ENCODE measurements at places on chromosomes 3 and 15.

GRCh38 chr15:90814191-90814821 lies 54.1 kb upstream of the FURIN start:
- no peak for DNase-seq

- DNase-seq = no peak
Observed at GRCh38 chr3:142374687-142375086, 73.2 kb downstream of the XRN1 start.

DNA sequence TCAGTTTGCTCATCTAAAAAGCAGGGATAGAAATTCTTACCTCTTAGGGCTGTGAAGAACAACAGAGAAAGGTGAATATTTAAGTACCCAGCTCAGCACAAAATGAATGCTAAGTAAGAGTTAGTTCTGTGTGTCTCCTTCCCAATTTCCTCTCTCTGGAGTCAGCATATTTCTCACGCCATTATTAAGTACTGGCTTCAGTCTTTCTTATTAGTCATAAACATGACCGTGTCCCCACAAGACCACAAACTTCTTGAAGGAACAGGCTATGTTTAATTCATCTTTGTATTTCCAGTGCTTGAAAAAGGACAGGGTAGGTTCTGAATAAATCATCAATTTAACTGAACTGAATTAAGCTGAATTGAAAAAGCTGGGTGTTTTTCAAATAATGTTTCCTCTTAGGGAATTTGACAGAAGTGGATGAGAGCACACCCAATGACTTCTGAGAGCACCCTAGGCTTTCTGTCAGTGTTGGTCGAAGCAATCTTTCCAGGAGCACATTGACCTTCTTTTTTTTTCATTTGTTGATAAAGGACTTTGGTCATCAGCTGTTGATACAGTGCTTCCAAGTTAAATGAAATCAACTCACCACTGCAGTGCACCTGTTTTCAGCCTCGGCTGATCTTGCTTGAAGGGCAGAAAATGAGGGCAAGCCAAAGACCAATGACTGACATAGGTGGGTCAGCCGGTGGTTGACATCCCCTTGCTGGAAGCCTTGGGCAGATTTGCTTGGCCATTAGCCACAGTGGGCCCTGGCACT lies 324.6 kb downstream of the MFSD1 start:
- no peak for DNase-seq

DNA sequence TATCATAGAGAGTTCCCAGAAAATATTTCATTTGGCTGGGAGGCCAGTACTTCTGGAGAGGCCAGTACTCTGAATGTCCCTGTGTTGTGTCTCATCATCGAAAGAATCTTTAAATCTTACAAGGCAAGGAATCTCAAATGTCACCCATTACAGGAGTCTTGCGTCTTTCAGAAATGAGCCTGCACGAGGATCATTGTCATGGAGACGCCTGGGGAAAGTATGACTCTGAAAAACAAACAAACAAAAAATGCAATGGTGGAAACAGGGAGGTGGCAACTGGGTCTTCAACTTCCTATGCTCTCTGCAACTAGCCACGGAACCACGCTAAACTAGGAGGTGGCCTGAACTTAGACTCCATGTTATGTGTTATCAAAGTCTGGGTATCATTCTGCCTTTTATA lies 804.6 kb downstream of the EPHA3 start:
- DNase-seq = no peak

- peak; percentile 73 for DNase-seq
Observed at GRCh38 chr15:67080900-67081431, 15.6 kb downstream of the SMAD3 start.

- DNase-seq = no peak
Observed at GRCh38 chr3:52247409-52248164, 2.0 kb downstream of the PPM1M start.

- DNase-seq = no peak
Observed at GRCh38 chr3:50539356-50540286, 27.9 kb downstream of the C3orf18 start.

GRCh38 chr15:71822890-71823630 lies 12.7 kb downstream of the NR2E3 start:
- no peak for DNase-seq

DNA sequence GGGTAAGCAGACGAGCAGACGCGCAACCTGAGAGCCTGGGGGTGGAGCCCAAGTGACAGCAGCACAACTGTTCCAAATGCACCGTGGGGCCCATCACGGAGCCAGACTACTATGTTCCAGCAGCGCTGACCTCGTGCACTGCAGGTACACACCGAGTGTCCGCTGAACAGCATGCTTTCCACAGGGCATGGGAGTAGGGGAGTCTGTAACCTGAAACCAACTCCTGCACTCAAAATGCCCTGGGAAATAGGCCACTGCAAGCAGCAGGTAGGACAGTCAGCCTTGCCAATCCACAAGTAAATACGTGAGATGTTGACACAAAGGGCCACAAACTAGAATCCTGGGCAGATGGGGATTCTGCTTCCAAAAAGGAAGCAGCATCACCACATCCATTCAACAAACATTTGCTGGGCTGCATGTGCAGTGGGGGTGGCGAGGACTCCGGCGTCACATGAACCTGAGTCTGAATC lies 73.9 kb downstream of the TBC1D2B start:
- DNase-seq = no peak

DNA sequence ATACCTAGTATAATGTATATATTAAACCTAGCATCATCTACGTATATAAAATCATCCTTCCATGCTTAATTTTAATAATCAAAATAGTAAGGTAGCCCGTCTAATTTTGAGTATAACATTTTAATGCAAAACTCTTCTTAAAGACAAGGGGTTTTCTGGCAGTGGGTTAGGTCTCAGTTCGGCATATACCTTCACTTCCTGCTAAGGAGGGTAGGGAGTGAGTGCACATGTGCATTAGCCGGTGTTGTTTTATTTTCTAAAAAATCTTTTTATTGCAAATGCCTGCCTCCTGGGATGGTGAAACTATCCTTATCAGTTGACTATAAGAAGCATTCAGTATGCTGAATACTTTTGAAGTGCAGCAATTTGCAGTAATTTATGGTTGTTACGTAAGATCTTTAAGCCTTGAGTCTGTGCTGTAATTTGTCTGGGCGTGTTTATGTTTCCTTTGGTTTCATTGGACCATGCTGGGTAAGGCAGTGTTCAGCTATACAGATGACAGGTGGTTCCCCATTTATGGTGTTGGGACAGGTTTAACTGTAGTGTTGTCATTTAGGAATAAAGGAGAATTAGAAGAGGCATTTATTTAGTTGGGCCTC lies 11.7 kb downstream of the ARHGEF26 start:
- no peak for DNase-seq

DNA sequence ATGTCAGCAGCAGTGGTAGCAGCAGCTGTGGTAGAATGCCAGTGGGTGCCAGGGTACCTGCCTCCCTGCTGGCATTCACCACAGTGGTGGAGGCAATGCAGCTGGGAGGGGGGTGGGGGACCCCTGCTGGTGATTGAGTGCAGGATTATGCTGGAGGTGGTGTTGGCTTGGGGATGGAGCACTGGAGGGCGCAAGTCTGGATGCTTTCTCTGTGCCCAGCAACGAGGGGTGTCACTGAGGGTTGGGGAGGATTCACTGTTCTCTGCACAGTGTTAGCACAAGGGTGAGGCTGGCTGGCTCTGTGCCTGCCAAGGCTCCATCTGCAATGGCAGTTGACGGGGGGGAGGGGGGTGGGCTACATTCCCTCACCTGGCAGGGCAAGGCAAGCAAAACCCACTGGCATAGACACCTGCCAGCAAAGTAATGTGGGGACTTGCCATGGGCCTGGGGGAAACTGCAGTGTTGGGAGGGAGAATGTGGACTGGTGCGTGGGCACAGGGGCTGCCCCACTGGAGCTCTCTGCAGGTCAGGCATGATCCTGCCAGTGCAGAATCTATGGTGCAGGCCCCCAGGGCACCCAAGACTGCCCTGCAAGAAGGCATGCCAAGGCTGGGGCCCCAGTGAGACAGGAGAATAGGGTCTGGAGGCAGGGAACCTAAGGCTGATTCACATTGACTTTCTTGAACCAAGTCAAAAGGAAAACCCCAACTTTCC lies 64.3 kb downstream of the MINDY4B start:
- DNase-seq = no peak

DNA sequence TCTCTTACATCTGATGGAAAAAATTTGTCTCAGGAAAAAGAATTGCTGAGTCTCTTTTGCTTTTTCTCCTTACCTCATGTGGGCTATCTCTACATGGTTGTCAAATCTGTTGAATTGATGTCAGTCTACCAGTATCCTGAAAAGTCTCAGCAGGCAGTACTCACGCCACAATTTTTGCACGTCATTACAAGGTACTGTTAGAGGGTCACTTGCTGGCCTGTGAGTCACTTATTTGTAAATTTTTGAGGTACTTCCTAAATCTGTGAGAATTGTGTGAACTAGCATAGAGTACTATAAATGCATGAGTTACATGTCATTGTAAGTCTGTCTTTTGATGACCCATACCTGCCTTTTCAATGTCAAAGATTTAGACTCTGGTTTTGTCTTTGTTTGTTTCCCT lies 15.9 kb downstream of the HPS3 start:
- no peak for DNase-seq
